Uterus (tissue), 4 donors: ENCODE measurements at places on chromosomes 7 and 10. TPM values are rescaled to one million over a fixed set of nuclear protein-coding genes. Genes with fewer than 3 reads are reported as not detected.

The ADARB2 gene
- 0.76 TPM for total RNA-seq

The PRRT4 gene
- total RNA-seq = not detected

The OR6V1 gene
- not detected for total RNA-seq

The SLC16A9 gene
- 63.0 TPM for total RNA-seq

The PAPOLB gene
- total RNA-seq = 0.29 TPM

The PLEKHS1 gene
- not detected for total RNA-seq
